ENCODE measurements at places on chromosomes 4 and X.

DNA sequence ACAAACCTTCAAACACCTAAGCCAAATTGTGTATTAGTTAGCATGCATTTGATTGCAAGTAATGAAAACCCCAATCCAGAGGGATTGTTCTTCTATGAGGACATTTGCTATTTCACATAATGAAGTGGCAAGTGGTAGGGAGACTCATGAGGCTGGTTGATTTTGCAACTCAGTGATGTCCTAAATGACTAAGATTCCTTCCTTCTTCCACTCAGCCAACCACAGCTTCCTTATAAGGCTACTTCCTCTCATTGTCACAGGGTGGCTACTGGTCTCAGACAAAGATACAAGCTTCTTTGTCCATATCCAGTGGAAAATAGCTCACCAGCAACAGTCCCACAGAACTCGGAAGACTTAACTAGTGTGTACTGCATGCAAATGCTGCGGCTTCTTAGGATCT lies 5.3 kb upstream of the OTC start:
- no peak for DNase-seq

- DNase-seq = peak; percentile 47
These were observed 111.2 kb downstream of the ELOVL6 start for GRCh38 chr4:110087070-110087708.

DNA sequence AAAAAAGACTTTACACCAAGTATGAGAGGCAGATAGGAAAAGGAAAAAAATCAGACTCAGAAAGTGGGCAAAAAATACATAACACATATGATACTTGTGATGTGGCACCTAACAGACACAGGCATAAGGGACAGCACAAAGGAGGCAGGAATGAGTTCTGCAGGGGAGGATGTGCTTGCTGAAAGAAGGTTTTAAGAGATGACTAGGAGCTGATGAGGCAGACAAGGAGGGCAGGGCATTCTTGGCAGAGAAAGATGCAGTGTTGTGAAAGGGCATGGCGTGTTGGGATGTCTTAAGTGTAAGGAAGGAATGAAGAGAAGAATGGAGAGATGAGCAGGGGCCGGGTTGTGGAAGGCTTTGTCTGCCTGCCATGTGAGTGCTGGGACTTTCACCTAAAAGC lies 49.7 kb upstream of the TMEM154 start:
- DNase-seq = no peak

GRCh38 chr4:20019310-20020015 lies 232.2 kb upstream of the SLIT2 start:
- no peak for DNase-seq

All from AG09319 (cell line).